ENCODE measurements at places on chromosomes 5 and 9.

DNA sequence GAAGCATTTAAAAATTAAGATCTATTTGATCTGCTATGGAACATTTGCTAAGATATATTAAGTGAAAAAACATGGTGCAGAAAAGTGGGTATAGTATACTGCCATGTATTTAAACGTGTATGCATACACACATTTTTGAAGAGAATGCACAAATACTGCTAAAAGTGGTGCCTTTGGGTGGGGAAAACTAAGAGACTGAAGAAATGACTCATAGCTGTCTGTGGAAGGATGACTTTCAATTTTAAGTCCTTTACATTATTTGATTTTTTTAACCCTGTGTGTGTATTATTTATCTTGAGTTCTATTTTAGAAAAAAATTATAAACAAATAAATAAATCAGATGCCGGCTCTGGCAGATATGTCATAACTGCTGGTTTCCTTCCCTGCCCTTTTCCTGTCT, 120.7 kb upstream of the SLIT3 start:
- DNase-seq = peak; percentile 27

- DNase-seq = peak; percentile 70
Observed at GRCh38 chr5:83711982-83712601, 8.6 kb downstream of the HAPLN1 start.

GRCh38 chr9:89252651-89253267, 58.2 kb upstream of the CKS2 start:
- no peak for DNase-seq

- DNase-seq = no peak
Observed at GRCh38 chr9:79446523-79447307, 125.0 kb upstream of the TLE4 start.

GRCh38 chr5:12566441-12566840, 662.2 kb upstream of the CTNND2 start:
- no peak for DNase-seq
